ENCODE measurements at places on chromosomes 4 and X. TPM values are rescaled to one million over a fixed set of nuclear protein-coding genes. Genes with fewer than 3 reads are reported as not detected.

Gene IL2
- not detected for total RNA-seq

Gene RRH
- 0.44 TPM for total RNA-seq

Gene HNRNPD
- 75.7 TPM for total RNA-seq

Gene PNMA3
- total RNA-seq: 24.8 TPM

Gene RENBP
- total RNA-seq: 7.0 TPM

Gene PAGE4
- 0.55 TPM for total RNA-seq

Gene GALNTL6
- total RNA-seq: 6.1 TPM

Gene MORC4
- 26.4 TPM for total RNA-seq

Gene CD99
- total RNA-seq: 66.5 TPM

Gene POU3F4
- total RNA-seq: 2.9 TPM

Gene FANCB
- 4.4 TPM for total RNA-seq

Gene HSFX1
- 2.2 TPM for total RNA-seq

Gene GPM6B
- 317 TPM for total RNA-seq

- no peak for DNase-seq
Measured at GRCh38 chrX:84160736-84161135, 27.3 kb downstream of the RPS6KA6 start.

DNA sequence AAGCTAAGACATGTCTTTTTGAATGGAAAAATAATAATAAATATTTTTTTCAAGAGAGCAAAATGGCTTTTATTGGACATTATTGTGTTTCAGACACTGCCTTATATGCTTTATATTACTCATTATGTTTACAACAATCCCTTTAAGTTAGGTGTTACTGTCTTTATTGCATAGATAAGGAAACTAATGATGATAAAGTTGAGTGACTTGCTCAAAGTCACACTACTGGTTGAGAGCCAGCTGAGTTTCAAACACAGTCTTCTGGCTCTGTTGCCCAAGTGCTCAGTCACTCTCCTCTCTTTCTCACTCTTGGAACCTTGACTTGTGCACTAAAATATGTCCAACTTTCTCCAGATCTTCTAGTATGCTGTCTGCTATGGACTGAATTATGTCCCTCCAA, 71.5 kb upstream of the SLC39A8 start:
- no peak for DNase-seq

DNA sequence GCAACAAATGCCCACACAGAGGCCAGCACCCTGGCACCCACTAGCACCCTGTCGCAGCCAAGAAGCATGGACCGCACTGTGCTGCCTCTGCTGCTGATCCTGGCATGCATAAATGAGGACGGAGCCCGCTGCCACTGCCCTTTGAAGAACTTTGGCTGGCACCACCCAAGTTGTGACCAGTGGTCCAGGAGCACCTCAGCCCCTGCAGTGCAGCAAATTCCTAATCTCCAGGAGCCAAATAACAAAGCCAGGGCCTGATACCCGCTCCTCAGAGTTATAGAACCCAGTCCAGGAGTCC, 807.2 kb downstream of the GLUD2 start:
- no peak for DNase-seq

DNA sequence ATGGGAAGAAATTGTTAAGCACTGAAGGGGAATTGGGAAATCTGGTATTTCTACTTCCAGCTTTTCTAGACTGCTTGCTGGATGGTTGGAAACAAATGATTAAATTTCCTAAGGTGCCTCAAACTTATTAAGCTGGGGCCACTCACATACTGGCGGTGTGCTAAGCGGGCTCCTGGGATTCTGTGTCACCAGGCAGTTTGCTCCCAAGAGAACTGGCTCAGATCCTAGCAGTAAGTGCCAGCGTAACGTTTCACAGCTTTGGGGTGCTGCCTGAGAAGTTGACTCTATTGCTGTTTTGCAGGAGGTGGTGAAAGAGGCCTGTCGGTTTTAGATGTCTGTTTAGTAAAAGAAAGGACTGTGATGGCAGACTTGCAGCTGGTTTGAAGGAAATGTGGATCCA, 6.9 kb upstream of the REELD1 start:
- no peak for DNase-seq

GRCh38 chrX:3518870-3519269, 172.4 kb upstream of the MXRA5 start:
- no peak for DNase-seq

GRCh38 chr4:6972911-6973310, 63.3 kb downstream of the TBC1D14 start:
- DNase-seq: no peak

DNA sequence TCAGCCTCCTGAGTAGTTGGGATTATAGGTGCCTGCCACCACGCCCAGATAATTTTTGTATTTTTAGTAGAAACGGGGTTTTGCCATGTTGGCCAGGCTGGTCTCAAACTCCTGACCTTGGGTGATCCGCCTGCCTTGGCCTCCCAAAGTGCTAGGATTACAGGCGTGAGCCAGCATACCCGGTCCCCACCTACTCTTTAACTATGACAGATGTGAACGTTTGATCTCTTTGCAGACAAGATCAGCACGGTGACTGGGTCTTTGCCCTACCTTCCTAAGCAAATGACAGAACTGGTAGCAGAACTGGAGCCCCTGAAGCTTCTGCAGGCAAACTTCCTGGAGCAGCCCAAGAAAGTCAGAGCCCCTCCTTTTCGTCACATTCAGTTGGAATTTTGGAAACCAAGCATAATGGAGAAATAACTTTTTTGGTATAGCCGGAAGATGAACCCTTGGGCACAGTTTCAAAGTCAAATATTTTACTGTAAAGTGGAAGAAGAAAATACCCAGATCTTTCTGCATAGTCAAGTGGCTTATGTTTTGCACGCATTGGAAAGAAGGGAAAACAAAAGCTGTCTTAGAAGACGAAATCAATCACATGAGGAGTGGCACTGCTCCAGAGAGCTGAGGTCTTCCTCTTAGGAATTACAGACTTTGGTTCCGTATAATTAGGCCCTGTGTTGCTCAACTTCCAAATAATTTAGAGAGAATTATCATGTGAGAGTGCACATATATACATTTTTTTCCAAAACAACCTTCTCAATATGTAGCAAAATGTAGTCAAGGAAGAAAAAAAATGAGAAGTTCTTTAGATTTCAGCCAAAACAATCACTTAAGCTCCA, 90.6 kb downstream of the SORBS2 start:
- no peak for DNase-seq

Data from spinal cord (tissue), 10 donors.